ENCODE measurements at places on chromosomes 3 and 15.

DNA sequence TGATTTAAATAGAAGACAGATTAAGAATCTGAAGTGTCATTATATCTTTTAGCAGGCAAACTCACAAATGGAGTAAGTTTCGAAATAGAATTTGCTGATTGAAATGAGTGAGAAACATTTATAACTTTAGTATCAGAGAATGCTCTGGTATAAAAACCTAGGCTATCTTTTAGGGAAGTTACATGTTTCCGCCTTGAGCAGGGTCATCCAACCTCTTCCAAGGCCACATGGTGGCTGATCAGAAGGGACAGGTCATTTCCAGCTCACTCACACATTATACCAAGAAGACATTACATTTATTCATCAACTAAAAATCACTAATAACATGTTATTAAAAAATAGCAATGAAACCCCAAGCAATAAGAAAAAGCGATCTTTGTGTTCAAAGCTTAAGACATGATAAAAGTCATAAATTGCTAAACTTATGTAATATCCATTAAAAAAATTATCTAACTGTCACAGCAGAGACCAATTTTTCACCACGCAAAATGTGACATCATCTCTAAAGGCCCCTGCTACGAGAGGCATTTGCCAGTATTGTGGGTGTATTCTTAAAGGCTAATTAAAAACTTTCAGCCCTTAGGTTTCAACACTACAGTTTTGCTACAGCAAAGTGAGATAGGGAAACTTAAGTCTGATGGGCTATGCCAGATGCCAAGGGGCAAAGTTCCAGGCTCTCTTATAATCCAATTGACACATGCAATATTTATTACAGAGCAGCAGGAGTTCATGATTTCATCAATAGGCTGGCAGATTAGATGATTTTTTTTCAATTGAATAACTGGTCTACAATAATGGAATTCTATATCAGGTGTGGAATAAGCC lies 240.4 kb upstream of the TBL1XR1 start:
- no peak for DNase-seq

- no peak for DNase-seq
Observed at GRCh38 chr3:64244011-64244942, 19.0 kb upstream of the PRICKLE2 start.

GRCh38 chr3:108175352-108175751 lies 46.9 kb downstream of the IFT57 start:
- no peak for DNase-seq

GRCh38 chr3:150218236-150218635 lies 189.9 kb upstream of the TSC22D2 start:
- DNase-seq: no peak

GRCh38 chr3:48747015-48747615 lies 30.1 kb upstream of the IP6K2 start:
- DNase-seq: no peak

GRCh38 chr3:44026220-44026865 lies 215.3 kb upstream of the TOPAZ1 start:
- DNase-seq: no peak

- no peak for DNase-seq
Observed at GRCh38 chr3:12768579-12769527, 9.8 kb upstream of the TMEM40 start.

DNA sequence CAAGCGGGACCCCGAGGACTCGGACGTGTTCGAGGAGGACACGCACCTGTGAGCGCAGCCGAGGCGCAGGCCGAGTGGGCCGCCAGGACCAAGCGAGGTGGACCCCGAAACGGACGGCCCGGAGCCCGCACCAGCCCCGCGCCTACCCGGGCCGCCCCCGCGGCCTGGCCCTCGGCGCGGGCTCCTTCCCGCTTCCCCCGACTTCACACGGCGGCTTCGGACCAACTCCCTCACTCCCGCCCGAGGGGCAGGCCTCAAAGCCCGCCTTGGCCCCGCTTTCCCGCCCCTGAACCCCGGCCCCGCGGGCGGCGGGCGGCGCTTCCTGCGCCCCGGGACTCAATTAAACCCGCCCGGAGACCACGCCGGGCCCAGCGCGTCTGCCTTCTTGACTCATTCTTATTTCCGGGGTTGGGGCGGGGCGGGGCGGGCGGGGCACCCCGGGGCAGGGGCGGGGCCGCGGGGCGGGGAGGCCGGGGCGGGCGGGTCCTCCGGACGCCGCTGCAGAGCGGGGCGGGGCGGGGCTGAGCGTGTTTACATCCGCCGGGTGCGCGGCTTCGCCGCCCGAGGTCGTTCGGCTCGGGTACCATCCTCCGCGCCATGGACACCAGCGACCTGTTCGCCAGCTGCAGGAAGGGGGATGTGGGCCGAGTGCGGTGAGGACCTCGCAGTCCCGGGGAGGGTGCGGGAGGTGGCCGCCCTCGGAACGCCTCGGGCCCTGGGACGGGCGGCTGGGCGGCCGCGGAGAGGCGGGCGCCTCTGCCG lies at the start of gene ABTB1:
Gene ABTB1 (plus strand): TSS at position 524 of the 762 bp plus-strand sequence. CDS start 74 bp downstream, at position 598.
- peak; percentile 91 for DNase-seq

DNA sequence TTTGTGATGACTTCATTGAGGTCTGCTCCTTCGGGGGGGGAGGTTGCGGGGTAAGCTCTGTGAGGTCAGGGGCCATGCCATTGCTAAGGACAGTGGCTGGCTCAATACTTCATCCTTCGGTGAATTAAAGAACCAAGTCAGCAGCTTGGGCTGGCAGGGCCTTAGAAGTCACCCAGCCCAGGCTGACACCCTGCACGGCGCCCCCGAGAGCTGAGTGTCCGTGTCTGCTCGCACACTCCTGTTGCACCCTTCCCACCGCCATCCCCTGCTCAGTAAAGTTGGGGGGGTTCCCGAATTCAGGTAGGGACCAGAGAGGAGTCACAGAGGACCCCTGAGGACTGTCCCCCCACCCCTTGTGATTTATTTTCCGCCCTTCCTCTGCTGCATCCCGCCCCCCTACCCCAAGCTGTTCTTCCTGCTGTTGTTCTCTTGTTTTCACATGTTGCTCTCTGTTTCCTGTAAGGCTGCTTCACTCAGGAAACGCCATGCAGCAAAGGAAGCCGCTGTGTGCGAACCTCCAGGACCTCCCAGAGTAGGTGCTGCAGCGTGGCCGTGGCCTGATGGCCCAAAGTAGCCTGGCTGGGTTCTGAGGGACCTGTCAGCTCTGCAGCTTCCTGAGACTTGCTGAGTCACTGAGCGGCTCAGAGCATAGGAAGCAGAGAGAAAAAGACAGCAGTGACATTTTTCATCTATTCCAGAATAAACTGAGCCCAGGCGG lies 14.4 kb downstream of the EFCC1 start:
- no peak for DNase-seq

- no peak for DNase-seq
Observed at GRCh38 chr15:66498501-66499386, 1.2 kb upstream of the SNAPC5 start.

- no peak for DNase-seq
Observed at GRCh38 chr15:92158426-92158825, 235.3 kb upstream of the ST8SIA2 start.

GRCh38 chr3:137061186-137061585 lies 103.4 kb downstream of the IL20RB start:
- DNase-seq: no peak

GRCh38 chr3:30553641-30554316 lies 52.6 kb upstream of the TGFBR2 start:
- DNase-seq: no peak

DNA sequence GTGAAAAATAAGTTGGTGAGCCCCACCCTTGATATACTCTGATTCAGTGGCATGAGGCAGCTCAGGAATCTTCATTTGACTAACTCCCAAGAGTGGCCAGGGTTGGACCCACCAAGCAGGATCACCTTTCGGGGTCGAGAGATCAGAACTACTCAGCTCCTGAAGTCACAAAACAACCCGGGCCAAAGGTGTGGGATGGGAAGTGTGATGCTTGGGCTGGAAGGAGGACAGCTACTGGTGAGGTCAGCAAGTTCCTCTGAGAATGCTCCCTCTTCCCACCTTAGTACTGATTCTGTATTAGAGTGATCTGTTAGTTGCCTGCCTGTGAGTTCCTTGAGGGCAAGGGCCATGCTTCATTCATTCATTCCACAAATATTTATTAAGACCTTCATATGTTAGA lies 15.1 kb downstream of the ESYT3 start:
- DNase-seq: no peak

DNA sequence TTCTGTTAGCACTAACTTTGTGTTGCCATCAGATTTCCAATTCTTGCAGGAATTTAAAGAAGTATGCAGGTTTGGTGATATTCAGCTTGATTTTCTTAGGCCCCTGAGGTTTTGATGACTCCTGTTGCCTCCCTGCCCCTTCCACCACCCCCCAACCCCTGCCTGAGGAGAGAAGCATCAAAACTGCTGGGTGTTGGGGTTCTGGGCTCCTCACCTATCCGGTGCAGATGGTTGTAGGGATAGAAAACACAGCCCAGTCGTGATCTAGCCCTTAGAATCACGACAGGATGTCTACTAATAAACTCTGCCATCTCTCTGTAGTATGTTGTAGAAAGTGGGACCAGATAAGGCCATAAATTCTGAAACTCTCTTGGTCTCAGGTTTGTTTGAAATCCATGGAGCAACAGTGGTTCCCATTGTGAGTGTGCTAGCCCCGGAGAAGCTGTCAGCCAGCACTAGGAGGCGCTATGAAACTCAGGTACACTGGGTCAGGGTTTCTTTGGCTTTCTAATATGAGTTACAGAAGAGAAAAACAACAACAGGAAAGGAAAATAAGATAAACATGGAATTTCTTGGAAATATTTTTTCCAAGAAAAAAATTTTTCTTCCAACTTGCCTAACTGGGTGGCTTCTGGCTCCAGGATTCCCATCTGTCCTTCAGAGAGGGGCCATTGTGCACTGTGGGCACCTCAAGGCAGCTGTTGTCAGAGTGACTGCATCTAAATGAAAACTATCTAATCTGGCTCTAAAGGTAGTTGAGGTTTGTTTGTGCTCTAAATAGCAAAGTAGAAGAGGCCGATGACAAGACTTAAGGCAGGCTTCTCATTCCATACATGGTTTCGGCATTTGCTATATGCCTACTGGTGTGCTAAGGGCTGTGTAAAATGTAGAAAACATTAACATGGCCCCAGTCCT lies 8.7 kb downstream of the SRP14 start:
- no peak for DNase-seq

DNA sequence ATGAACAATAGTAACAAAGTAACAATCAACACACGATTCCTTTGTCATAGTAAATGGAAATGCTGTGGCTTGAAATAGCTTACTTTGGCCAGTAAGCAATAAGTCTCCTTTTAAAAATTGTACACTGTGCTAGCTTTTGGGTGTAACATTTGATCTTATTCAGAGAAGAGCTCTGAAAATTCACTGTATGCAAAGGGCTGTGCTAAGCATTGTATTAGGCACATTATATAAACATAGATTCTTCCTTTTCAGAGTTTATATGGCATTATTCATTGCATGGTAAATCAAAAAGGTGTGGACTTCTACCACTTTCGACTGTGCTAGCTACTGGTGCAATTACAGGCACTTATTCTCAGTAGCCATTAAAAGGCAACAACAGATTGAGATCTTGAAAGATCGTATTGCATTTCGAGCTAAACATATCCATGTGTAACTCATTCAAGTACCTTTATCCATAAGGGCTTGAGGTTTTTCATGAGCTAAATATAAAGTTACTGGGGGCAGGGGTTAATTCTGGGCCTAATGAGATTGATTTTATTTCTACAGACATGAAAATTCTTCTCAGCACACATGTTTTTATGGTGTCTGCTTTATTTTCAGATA lies 246.8 kb downstream of the NR1D2 start:
- no peak for DNase-seq

GRCh38 chr3:12456441-12456840 lies 27.8 kb upstream of the TSEN2 start:
- DNase-seq: no peak

- no peak for DNase-seq
Observed at GRCh38 chr15:76401285-76401684, 64.7 kb downstream of the ISL2 start.

DNA sequence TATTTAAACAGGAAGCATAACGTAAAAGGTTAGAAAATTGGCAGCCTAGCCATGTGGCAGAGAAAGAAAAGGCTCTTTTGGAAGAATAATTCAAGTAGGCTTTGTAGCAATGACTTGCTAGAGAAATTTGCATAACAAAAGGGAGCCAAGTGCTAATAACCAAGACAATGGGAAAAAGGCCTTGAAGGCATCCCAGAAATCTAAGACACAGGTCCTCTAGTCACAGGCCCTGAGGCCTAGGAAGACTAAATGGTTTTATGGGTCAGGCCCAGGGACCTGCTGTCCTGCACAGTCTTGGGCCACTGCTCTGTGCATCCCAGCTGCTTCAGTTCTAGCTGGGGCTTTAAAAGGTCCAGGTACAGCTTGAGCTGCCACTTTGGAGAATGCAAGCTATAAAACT lies 78.5 kb downstream of the FGF7 start:
- no peak for DNase-seq

DNA sequence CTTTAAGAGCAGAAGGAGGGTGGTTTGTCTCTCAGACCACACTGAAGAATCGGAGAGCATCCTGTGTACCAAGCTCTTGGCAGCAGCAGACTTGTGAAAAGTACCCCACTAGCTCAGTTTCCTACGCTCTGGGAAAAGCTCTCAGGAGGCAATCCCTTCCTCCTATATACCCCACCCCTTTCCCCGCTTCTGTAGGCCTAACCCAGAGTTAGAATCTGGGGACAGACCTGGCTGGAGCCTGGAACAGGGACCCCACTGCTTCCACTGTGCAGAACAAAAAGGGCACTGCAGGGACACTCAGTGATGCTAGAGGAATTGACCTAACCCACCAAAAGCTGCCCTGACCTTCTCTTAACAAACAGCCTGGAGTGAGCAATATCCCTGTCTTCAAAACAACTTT lies 70.0 kb upstream of the CCDC39 start:
- DNase-seq: no peak

DNA sequence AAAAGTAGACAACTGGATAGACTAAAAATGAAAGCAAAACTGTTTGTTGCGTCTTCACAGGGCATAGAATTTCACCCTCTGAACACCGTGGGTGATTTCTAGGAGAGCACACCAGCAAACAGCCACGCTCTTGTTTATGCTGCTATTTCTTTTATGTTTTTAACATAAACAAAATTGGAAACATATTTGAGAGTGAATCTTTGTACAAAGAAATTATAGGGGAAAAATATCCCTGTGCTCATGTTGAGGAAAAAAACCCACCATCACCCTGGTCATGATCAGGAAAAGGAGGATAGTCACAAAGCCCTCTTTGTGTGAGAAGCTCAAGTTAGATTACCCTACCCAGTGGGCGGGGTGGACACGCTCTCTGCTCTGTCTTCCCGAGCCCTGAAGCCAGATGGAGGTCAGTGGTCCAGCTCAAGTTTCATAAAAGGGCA lies 313.3 kb downstream of the SATB1 start:
- no peak for DNase-seq

DNA sequence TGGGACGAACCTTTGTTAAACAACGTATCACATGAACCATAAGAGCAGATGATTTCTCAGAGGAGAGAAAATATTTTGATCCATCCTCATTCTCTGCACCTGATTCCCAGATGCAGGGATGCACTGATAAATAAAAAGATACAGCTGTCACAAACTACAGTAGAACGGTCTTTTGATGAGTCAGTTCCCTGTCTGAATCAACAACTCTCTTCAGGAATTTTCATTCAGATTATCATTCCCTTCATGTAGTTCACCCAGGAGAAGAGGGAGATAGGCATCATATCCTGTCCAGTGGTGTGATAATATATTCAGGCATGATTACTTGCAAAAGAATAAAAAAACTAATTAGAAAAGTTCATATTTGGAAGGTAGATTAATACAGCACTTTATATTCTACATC lies 521.5 kb downstream of the PYDC2 start:
- no peak for DNase-seq

GRCh38 chr3:170257145-170257544 lies 34.9 kb downstream of the PRKCI start:
- DNase-seq: no peak

- DNase-seq: no peak
Observed at GRCh38 chr15:27175472-27176153, 204.6 kb downstream of the GABRG3 start.

- no peak for DNase-seq
Observed at GRCh38 chr3:155431856-155432570, 138.5 kb upstream of the STRIT1 start.
